ENCODE measurements at places on chromosomes 13 and 19.

DNA sequence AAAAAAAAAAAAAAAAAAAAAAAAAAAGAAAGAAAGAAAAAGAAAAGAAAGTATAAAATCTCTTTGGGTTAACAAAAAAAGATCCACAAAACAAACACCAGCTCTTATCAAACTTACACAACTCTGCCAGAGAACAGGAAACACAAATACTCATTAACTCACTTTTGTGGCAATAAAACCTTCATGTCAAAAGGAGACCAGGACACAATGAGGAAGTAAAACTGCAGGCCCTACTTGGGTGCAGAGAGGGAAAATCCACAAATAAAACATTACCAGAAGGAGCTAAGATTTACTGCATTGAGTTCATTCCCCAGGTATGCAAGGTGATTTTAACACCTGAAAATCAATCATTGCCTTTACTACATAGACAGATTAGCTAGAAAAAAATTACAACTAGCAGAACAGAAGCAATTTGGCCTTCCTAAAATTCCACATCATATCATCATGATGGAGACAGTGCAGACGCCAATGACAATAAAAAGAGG is 9.6 kb upstream of the CEACAM5 start:
- no peak for DNase-seq

- DNase-seq: no peak
Measured at GRCh38 chr19:18593367-18594095, 4.9 kb downstream of the REX1BD start.

DNA sequence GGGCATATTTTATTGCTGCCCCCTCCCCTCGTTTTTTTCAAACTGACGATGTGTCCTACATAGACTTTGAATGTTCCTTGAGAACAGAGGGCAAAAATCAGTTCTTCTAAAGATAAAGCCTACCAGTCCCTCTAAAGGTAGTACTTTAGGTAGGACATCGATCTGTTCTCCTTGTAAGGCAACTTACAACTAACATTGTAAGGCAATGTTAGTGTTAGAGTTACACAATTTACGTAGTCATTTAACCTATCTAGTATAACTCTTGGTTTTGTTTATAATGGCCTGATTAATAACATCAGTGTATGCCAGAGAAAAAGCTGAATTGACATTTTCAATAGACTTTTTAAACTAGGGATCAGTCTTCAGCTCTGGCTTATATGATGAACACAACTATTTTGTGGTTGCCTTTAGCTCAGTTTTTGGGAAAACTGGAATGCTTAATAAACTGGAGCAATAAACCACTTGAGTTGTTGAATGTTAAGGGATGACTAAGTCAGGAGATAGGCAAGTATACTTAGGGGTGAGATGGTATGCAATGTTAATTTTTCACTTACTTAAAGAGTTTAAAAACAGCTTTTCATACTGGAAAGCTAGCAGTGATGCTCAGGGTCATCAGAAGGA is 2.2 kb downstream of the NDFIP2 start:
- DNase-seq: no peak

DNA sequence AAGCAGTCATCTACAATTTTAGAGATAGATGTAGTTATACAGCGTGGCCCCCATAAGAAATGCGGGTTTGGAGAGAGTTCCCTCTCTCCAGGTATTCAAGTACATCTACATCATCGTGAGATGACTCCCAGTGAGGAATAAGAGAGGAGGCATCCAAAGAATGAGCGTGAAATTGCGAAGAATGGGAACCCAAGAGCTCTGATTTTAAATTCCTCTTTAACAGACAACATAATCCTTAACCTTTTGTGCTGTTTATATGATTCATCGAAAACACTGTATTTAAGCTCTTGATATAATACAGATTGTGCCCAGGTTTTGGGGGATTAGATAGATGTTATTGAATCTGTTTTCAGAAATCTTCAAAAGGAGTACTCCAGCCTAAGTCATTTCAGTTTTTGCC is 161.5 kb downstream of the COG6 start:
- no peak for DNase-seq

DNA sequence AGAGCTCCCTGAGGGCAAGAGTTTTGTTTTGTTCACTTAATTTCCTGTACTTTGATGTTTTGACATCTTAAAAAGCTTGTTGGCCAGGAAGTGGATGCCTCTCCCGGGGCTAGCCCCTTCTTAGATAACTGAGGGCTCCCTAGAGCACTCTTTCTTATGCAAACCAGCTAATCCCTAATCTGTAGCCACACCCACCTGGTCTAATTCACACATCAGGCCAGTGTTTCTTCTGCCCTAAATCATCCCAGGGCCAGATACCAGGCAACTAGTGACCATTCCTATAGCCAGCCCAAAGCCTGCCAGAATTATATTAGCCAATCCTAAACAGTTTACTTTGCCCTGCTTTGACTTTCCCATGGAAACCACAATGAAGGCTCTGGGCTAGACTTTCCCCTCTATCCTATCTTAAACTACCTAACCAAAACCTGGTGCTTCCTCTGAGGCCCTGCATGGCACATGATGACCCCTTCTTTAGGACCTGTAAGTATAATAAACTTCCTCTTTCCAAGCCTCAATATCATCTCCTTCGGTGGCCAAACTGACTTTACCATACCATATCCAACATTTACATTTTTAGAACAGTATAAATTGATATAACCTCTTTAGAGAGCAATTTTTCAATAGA is 24.8 kb downstream of the WBP4 start:
- no peak for DNase-seq

DNA sequence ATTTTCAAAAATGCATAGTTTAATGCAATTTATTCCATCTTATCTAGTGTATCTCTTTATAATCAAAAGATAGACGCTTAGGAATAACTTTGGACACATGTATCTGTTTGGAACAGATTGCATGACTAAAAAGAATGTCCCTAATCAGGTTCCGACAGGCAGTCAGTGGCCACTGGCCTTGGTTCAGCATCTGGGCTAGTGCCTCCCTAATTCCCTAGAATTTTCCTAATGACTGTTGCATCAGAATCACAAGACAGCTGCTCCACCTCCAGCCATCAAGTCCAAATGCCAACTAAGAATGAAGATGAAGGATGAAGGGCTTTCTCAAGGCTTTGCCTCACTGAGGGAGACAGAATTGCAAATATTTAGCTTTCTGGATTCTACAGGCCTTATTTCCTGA is 173.8 kb downstream of the EFNB2 start:
- DNase-seq: no peak

DNA sequence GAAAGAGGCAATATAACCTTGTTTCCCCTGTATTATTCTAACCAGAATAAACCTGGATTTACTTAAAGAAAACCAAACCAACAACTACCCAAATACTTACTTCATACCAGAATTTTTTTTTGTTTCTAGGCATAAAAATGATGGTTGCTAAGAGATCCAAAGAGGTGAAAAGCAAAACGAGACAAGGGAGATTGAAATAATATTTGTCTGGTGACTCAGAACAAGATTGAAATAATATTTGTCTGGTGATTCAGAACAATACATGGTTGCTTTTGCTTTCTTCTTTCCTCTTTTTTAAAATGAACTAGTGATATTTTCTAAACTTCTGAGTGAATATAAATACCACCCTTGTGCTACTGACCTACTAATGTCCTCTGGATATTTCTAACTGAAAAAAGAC is 592.9 kb downstream of the KCTD12 start:
- no peak for DNase-seq

- DNase-seq: no peak
Measured at GRCh38 chr19:3370728-3371591, 4.6 kb downstream of the NFIC start.
